ENCODE measurements at places on chromosomes 4 and X.

- DNase-seq = peak; percentile 17
These were observed 107.6 kb upstream of the FAM9C start for GRCh38 chrX:13151828-13152517.

- DNase-seq = no peak
These were observed 19.1 kb downstream of the PF4 start for GRCh38 chr4:73962724-73963123.

GRCh38 chr4:102493794-102494193 is 7.4 kb upstream of the NFKB1 start:
- DNase-seq = no peak

GRCh38 chr4:10492464-10492863 is 35.2 kb upstream of the ZNF518B start:
- DNase-seq = no peak

DNA sequence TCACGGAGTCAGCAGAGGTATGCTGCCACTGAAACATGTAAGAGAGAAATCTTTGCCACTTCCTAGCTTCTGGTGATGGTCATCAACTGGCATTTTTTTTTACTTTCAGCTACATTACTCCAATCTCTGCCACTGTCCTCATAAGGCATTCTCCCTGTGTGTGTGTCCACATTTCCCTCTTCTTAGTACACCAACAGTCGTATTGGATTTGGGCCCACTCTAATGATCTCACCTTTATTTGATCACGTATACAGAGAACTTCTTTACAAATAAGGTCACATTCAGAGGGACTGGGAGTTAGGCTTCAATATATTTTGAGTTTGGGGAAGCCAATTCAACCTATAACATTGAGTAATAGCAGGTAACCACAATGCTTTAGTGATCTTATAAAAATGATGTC is 649.1 kb downstream of the GRID2 start:
- no peak for DNase-seq

GRCh38 chrX:135512508-135513129 is 7.8 kb upstream of the INTS6L start:
- DNase-seq = no peak

DNA sequence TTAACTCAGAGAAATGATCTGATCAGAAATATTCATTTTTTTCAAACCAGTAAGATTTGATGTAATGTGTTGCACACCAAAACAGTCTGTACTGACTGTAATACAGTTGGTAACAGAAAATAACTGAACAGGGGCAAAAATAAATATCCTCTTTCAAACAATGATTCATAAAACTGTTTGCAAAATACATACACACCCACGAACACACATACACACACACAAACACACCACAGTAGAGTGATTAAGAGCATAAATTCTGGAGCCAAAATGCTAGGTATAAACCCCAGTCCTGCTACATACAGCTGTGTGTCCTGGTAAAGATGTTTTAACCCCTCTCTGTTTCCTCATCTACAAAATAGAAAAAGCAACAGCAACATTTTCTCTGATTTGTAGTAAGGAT is 376.6 kb downstream of the PDGFC start:
- no peak for DNase-seq

DNA sequence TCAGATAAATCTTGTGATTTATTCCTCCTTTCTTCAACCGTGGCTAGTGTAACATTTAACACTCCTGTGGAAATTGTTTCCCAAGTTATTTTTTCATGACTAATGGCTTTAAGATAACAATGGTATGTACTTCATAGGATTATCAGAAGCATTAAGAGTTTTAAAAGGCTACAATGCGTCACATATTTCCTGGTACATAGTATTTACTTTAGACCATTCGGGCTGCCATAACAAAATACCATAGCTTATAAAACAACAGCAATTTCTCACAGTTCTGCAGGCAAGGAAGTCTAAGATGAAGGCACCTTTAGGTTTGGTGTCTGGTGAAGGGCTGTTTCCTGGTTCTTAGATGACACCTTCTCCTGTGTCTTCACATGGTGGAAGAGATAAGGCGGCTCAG is 158.6 kb downstream of the PAPSS1 start:
- DNase-seq = no peak

GRCh38 chr4:17869327-17869726 is 58.5 kb downstream of the NCAPG start:
- DNase-seq = no peak

GRCh38 chrX:25277574-25277973 is 261.8 kb upstream of the ARX start:
- no peak for DNase-seq

DNA sequence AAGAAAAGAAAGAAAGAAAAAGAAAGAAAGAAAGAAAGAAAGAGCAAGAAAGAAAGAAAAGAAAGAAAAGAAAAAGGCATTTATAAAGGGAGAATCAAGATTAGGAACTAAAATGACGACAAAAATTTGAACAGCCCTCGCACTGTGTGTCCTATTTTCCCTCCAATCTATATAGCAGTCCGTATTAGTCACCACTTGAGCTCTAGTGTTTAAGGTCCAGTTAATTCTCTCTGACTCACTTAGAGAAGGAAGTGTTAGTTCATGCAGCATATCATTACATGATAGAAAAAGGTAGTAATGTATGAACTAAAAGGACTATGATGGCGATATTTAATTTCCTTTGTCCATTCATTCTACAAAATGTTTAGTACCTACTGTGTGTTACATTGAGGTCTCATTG is 122.7 kb downstream of the CBLL2 start:
- no peak for DNase-seq

DNA sequence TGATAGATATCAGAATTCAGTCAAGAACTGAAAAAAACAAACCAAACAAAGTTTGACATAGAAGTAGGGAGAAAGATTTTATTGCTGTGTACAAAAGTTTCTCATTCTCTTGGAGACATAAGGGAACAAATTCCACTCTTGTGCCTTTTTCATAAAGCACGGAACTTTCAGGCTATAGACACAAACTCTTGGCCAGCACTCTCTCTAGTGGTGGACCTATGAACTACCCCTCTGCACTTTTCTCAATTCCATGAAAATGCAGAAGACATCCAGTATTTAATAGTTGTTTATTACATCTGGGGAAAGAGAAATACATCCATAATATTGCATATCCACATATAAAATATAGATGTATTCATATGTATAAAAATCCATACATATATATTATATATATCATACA is 291.6 kb upstream of the HS3ST1 start:
- DNase-seq = no peak

DNA sequence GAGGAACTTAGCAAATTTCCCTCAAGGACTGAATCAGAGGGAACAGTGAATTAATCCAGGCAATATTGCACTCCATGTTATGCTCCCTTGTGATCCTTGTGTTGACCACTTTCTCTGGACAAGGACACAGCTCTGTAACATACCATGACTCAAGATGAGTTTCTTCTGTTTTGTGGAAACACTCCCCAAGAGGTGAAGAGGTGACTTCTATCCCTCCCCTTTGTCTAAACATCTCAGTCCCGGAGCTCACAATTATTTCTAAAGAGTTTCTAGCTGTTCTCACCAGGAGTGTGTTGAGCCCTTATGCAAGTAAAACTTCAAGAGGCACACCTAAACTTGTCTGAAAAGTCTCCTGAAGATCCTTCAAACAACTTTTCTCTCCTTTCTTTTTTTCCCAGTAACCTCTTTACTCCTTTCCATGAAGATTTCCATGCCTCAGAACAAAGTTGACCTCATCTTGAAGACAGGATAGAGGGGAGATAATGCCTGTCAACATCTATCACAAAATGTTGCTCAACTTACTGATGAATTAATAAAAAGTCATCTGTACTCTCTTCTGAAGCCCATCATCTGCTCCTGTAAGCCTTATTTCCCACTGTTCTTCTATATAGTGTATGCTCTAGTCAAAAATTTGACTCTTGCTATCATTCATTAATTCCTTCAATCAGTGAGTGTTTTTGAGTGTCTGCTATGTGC is 429.1 kb downstream of the SPRY1 start:
- DNase-seq = no peak

GRCh38 chr4:7510066-7510465 is 75.3 kb upstream of the PSAPL1 start:
- no peak for DNase-seq

DNA sequence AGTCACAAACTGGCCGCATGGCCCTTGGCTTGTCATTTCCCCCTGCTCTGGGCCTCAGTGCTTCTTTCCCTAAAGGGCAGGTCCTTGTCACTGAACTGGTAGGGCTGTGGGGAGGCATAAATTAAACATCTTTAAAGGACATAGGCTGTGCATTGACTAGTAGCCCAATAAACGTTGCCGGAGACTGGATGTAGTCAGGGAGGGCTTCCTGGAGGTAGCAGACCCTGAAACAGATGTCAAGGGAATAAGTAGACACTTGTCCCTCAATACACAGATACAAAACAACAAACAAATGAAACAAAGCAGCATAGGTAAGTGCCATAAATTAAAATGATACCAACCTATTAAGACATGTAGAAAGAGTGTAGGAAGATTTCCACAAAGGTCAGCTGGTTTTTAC is 71.8 kb upstream of the PSAPL1 start:
- no peak for DNase-seq

GRCh38 chr4:41307638-41308037 is 50.9 kb downstream of the UCHL1 start:
- DNase-seq = no peak

DNA sequence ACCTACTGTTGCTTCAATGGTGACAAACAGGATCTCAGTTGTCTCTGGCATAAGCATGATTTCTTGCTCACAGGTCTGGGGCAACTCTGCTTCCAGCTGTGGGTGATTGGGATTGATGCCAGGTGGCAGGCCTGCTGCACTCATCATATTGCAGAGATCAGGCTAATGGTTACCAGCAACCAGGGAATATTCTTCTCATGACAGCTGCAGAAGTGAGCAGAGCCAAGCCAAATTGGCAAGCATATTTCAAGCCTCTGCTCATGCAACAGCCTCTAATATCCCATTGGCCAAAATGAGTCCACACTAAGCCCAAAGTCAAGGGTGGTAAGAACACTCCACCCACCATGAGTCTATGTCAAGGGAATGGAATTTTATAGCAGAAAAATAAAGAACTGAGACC is 26.7 kb upstream of the TBC1D19 start:
- DNase-seq = no peak

- no peak for DNase-seq
These were observed 62.4 kb downstream of the AFF2 start for GRCh38 chrX:148562846-148563245.

DNA sequence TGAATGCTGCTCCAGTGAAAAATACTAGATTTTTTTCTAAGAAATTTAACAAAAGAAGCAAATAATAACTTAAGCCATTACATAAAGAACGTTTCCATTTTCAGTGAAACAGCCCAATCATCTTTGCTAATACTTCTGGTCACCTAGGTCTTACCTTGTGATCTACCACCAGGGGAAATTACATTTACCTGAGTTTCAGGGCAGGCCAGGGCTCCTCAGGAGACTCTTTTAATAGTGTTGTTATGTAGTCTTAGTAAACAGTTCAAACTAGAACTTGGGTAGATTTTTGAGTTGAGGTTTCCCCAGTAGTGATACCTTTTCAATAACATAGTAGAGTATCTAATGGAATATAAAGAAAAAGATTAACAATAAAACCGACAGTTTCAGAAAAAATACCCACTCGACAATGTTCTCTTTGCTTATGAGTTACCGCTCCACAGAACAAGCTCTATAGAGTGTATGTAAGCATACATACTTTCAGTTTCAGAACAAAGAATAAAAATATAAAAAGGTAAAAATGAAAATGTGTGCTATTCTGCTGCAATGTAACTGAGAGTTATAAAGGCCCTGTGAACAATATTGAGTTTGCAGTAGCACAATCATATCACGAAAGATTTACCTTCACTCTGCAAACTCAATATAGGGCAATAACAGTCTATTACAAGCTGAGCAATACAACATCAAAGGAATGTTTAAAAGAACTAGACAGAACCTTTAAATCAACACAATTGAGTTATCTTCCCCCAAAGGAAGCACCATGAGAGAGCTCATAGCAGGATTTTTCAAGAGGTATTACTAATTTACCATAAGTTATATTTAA is 165.8 kb downstream of the ATOH1 start:
- no peak for DNase-seq

DNA sequence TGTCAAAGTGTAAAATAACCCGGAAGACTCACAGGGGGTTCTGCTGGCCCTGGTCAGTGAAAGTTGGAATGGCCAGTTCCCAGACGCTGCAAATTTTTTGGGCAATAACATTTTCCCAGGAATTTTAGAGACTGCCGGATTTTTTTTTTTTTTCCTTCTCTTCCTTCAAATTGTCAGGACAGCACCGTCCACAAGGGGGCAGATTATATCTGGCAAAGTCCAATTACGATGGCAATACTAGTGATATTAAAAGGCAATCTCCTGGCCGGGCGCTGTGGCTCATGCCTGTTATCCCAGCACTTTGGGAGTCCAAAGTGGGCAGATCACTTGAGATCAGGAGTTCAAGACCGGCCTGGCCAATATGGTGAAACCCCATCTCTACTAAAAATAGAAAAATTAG is 20.5 kb downstream of the SLC25A5 start:
- peak; percentile 31 for DNase-seq

DNA sequence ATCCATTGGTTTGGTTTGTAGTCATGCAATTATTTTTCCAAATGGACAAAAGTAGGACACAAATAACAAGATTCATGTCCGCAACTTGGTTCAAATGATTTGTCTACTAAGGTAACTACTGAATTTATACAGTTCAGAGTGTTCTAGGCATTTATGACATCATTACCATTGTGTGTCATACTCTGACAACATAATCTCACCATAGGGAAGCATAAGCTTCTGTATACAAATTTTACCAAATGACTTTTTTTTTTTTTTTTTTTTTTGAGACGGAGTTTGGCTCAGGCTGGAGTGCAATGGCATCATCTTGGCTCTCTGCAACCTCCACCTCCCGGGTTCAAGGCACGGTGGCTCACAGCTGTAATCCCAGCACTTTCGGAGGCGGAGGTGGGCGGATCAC is at the start of gene CXorf66:
CXorf66 (minus strand) TSS at position 101 of the 400 bp plus-strand sequence; CDS start at position 76, 25 bp downstream.
- no peak for DNase-seq

- DNase-seq = no peak
These were observed 195.1 kb upstream of the EDNRA start for GRCh38 chr4:147285751-147286150.

DNA sequence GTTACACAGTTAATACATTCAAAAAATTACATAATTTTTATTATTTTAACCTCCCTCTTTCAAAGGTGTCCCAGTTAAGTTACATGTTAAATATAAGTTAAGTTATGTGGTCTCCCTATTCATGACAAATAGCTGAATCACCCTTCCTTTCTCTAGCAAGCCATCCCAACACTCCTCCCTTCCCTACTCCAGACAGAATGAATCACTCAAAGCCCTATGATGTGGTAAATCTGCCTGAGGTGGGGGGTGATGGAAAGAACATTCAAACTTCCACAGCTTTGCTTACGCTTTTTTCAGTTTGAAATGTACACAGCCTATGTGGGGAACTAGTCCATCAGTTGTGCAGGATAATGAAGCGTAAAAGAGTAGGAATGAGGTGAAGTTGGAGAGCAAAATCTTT is 90.2 kb downstream of the CXCL13 start:
- DNase-seq = no peak

Measured in activated gamma-delta T cell treated with Interleukin-2 at 50 U/mL for 16 hours (primary cell).